Adrenal gland (tissue), 19 donors: ENCODE measurements at places on chromosomes 4 and X.

DNA sequence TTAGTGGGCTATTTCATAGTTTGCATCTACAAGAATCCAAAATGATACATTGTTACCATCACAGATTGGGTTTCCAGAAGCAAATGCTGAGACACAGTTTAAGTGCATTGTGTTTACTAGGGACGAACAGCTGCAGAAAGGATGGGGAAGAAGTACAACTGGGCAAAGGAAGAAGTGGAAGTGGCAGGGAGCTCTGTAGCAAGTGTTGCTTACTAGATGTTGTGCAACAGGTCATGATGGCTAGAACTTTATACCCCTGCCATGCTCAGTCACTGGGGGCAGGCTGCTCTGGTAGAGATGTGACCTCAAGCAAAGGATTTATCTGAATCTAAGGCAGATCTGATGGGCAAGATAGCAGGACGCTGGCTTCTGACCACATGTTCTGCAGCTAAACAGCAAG, 76.1 kb upstream of the EMCN start:
- no peak for DNase-seq

DNA sequence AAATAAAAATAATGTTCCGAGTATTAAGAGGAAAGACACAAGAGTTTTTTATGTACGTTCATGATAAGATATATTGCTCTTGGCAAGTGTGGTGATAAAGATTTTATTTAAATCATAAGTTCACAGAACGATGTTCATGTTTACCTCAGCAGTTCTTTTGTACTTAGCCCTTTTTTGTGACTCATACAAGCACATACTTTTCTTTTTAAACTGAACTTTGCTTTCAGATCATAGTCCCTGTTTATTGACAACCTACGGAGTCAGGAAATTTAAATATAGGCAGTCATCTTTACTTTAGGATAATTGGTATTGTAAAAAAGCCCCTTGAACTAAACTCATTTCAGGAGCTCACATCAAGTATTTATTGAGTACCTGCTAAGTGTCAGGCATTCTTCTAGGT, 1.3 kb upstream of the CTSO start:
- DNase-seq: no peak

- DNase-seq: no peak
Measured at GRCh38 chr4:74311696-74312313, 3.5 kb downstream of the EPGN start.

GRCh38 chrX:150813922-150814321, 84.5 kb downstream of the CD99L2 start:
- no peak for DNase-seq

DNA sequence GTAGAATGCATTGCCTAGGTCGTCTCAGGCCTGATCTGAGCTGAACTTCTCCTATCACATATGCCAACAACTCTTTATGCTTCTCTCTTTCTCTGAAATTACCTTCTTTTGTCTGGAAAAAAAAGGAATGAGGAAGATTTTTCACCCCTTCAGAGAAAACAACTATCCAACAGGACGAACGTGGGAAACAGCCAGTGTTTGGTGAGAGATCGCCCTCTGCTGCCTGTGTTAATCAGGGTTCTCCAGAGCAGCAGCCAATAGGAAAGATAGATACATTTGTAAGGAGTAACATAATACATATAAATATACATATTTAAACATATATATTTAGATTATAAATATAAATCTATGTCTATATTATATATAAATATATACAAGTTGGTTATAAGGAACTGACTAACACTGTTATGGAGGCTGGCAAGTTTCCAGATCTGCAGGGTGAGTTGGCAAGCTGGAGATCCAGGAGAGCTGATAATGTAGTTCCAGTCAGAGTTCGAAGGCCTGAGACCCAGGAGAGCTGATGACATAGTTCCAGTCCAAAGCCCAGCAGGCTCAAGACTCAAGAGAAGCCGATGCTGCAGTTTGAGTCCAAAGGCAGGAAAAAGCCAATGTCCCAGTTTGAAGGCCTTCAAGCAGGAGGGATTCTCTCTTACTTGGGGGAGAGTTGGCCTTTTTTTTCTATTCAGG, 13.3 kb downstream of the CETN2 start:
- peak; percentile 72 for DNase-seq
